ENCODE measurements at places on chromosomes 5 and 9.

DNA sequence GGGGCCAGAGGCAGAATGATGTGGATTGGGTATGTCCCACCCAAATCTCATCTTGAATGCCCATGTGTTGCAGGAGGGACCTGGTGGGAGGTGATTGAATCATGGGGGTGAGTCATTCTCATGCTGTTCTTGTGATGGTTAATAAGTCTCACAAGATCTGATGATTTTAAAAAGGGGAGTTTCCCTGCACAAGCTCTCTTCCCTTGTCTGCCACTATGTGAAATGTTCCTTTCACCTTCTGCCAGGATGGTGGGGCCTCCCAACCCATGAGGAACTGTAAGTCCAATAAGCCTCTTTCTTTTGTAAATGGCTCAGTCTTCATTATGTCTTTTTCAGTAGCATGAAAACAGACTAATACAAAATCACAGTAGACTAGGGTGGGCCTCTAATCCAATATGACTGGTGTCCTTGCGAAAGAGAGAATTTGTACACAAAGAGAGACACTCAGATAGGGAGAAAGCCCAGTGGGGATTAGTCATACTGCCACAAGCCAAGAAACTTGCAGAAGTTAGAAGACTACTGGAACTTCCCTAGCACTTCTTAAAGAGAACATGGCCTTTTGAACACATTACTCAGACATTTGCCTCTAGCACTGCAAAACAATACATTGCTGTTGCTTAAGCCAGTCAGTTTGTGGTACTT is 68.4 kb downstream of the ANXA1 start:
- no peak for DNase-seq

GRCh38 chr5:159106569-159107282 is 7.0 kb upstream of the EBF1 start:
- peak; percentile 51 for DNase-seq

DNA sequence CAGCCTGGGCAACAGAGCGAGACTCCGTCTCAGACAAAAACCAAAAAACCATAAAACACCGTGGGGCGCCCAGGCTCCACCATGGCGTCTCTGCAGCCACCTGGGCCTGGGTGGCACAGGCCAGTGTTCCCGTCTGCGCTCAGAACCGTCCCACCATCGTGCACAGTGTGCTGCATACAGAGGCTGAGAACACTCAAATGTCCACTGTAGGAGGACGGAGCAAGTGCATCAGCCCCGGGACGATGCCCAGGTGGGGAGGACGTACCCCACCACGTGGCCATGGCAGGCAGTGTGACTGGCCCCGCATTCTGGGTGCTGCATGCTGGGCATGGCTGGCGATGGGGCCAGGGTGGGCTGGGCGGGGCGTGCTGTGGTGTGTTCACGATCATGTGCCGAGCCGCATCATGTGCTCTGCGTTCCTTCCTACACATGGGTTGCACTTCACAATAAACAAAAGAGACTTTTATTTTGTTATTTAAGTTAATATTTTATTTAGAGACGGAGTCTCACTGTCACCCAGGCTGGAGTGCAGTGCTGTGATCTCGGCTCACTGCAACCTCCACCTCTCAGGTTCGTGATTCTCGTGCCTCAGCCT is 37.8 kb downstream of the EXD3 start:
- DNase-seq, result no peak

- DNase-seq, result no peak
Observed at GRCh38 chr5:179558932-179559283, 8.6 kb downstream of the RUFY1 start.

GRCh38 chr9:124022201-124023121 is 10.9 kb downstream of the LHX2 start:
- no peak for DNase-seq

- no peak for DNase-seq
Observed at GRCh38 chr5:58456026-58456425, 3.9 kb downstream of the PLK2 start.

DNA sequence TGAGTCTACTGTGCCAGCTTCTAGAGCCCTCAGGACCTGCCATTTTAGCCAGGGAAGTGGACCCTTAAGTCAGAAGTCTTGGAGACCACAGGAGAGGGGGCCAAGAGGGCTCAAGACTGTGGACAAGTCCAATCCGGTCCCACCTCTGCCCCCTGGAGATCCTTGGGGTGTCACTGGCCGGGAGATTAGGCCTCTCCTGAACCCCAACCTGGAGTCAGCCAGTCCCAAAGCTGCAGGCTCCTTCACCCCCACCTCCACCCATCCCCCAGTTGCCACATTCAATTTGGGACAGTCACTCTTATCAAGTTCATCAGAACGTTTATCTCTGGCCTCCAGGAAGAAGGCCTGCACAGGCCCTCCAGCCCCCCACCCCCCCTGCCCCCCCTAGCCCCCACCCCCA is 290 bp downstream of the SLC23A1 start:
- DNase-seq, result no peak

- DNase-seq, result no peak
Observed at GRCh38 chr5:76175821-76176403, 92.7 kb downstream of the SV2C start.

DNA sequence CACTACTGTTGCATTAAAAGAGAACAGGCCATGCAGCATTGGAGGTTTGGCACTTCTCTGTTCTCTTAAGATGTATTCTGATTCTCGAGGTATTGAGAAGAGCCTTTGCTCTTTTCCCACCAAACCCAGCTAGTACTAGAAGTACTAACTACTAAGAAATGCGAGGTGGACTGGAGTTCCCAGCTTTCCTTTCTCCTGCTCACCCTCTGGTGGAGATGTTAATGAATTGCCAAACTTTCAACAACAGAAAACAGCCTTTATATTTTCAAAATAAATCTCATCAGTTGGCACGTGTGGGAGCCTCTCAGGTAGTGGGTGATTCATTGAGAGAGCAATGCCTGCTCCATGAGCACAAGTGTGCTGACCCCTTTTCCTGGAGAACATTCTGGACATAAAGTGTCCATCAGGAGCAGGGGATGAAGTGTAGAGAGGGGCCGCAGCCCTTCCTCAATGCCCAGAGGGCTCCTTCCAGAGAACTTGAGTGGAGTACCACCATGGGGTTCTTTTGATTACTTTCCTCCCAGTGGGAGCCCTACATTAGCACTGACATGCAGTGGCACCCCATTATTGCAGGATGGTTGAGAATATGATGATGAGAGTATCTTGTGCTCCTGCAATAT is 45.7 kb downstream of the TMEM174 start:
- DNase-seq, result no peak

GRCh38 chr5:158461240-158461854 is 602.4 kb upstream of the CLINT1 start:
- DNase-seq, result no peak

DNA sequence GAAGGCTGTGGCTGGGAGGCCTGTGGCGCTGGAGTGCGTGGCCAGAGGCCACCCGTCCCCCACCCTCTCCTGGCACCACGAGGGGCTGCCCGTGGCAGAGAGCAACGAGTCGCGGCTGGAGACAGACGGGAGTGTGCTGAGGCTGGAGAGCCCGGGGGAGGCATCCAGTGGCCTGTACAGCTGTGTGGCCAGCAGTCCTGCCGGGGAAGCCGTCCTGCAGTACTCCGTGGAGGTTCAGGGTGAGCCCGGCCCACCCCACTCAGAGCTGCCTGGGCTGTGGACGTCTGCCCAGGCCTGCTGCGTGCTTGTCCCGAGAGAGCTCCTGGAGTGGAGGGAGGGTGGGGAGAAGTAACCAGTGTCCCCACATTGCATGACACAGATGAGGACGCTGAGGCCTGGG is 89.2 kb downstream of the HMCN2 start:
- DNase-seq, result no peak

DNA sequence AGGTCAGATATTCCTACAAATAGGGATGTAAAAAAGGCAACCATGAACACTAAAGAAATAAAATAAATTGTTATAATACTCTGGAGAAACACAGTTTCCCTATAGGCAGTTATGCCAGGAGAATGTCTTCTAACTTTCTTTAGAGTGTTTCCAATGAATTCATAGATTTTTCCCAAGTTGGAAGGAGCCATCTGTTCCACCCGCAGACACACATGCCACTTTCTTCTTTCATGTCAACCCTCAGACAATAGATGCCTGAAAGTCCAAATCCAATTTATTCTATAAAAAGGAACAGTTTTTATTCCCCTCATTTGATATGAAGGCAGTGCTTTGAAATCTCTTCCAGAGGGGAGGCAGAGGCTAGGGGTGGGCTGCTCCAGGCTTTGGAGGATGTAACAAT is 418.1 kb downstream of the ACTL7B start:
- no peak for DNase-seq

DNA sequence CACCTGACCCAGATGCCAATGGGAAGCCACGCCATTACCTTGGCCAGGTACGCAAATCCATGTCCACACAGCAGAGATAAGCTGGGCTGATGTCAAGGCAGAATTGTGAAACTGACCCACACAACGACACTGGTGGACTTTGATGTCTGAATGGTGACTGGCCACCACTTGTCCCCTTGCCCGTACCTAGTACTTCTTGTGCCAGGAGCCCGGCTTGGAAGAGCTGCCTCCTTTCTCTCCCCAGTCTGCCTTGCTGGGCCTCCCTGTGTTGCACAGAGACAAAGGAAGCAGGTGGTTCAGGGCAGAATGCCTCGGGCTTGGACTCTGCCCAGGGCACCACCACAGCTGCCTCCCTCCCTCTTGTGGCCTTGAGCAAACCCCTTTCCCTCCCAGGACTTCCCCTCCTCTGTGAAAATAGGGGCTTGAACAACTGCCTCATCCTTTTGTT is 23.3 kb downstream of the PTGES2 start:
- DNase-seq, result no peak

- DNase-seq, result no peak
Observed at GRCh38 chr9:113148781-113149510, 1.9 kb upstream of the SLC31A2 start.

GRCh38 chr9:94905606-94906005 is 179.1 kb downstream of the AOPEP start:
- DNase-seq, result no peak

DNA sequence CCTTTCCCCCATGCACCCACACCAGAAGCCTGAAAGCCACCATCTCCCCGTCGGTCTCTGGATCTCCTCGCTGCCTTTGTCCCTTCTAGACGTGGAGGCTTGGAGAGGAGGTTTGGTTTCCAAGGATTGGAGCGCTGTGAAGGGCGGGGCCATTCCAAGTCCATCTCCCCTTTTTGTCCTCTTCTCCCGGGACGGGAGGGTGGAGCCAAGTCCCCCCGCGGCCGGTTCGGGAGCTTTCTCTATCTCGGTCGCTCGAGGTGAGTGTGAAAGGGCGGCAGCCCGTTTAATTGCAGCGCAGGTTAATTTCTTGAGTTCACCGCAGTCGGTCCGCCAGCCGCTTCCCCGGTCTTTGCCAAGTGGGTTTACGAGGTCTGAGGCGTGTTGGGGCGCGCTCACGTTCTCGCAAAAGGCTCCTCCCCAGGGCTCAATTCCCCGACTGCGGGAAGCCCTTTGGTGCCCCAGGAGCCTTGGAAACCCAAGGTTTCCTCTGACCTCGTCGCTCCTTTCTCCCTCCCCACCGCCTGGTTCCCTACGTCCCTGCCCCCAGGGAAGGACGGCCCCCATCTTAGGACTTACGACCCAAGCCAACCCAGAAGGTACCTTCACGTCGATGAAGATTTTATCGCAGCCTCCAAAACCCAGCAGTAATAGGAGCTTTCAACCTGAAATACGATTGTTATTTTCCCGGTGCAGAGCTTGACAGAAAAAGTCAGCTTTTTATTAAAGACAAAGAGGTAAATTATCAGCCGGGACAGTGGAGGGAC is 2.8 kb upstream of the ZNF462 start:
- DNase-seq, result no peak

- DNase-seq, result peak; percentile 7
Observed at GRCh38 chr9:91711755-91712601, 238.1 kb downstream of the ROR2 start.

DNA sequence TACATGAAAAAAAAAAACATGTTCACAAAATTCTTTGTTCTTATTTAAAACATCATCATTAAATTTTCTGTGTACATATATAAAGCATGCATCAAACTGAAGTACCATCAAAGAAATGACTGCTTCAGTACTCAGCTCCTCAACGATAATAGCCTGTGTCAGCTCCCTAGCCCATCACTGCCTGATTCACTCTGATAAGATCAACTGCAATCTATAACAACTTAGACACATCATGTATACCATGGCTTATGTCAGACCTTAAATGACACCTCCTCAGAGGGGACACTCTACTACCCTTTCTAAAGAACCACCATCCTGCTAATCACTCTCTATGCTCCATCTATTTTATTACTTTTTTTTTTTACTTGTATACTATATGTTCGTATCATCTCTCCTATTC is 200.5 kb upstream of the TLE4 start:
- no peak for DNase-seq

DNA sequence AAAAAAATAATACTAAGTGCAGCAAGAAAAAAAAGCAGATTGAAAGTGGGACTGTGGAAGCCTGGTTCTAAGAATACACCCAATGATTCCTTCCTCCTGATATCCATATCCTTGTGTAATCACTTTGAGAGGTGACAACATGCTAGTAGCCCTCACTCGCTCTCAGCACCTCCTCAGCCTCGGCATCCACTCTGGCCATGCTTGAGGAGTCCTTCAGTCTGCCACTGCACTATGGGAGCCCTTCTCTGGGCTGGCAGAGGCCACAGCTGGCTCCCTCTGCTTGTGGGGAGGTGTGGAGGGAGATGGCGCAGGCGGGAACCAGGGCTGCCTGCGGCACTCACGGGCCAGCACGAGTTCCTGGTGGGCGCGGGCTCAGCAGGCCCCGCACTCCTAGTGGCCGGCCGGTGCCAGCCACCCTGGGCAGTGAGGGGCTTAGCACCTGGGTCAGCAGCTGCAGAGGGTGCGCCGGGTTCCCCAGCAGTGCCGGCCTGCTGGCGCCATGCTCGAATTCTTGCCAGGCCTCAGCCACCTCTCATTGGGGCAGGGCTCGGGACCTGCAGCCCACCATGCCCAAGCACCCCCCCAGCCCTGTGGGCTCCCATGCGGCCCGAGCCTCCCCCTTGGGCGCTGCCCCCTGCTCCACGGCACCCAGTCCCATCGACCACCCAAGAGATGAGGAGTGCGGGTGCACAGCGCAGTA is 24.5 kb upstream of the SELENOP start:
- no peak for DNase-seq

- no peak for DNase-seq
Observed at GRCh38 chr5:72402959-72403628, 82.9 kb downstream of the PTCD2 start.

DNA sequence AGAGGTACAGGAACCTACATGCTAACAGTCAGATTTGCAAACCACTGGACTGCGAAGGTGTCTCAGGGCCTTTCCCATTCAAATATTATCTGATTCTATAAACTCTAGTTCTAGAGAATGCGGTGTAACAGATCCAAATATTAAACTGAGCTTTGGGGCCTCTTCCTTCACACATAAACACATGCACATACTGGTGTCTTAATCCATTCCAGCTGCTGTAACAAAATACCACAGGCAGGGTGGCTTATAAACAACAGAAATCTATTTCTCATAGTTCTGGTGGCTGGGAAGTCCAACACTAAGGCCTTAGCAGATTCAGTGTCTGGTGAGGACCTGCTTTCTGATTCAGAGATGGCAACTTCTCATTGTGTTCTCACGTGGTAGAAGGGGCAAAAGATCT is 30.2 kb downstream of the RETREG1 start:
- DNase-seq, result no peak

GRCh38 chr5:45038366-45038987 is 229.7 kb downstream of the MRPS30 start:
- no peak for DNase-seq

GRCh38 chr9:135294836-135295235 is 184.7 kb upstream of the PPP1R26 start:
- no peak for DNase-seq

All from T follicular helper cell (primary cell).